ENCODE measurements at places on chromosomes 7 and 10.

GRCh38 chr7:158931804-158932298 lies 75.5 kb downstream of the DYNC2I1 start:
- DNase-seq: no peak

DNA sequence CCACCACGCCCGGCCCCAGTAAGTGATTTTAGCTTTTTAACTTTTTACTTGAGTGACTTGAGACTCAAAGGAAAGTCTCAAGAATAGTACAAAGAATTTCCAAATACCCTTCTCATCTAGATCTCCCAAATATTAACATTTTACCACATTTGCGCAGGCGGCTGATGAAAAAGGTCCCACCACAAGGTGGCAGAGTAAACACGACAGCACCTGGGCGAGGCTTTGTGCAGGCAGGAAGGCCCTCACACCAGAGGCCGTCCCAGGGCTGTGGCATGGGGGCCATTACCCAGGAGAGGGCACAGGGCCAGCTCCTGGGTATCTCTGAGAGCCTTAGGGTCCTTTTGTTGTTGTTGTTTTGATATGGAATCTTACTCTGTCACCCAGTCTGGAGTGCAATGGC lies 50.0 kb upstream of the WIPI2 start:
- peak; percentile 15 for DNase-seq

DNA sequence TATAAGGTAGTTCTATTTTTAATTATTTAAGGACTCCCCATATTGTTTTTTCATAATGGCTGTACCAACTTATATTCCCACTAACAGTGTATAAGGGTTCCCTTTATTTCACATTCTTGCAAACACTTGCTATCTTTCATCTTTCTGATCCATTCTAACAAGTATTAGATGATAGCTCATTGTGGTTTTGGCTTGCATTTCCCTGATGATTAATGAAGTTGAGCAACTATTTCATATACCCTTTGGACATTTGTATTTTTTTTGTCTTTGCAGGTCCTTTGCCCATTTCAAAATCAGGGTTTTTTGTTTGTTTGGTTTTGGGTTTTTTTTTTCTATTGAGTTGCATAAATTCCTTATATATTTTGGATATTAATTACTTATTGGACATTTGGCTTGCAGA lies 107.2 kb downstream of the EPC1 start:
- peak; percentile 87 for DNase-seq

DNA sequence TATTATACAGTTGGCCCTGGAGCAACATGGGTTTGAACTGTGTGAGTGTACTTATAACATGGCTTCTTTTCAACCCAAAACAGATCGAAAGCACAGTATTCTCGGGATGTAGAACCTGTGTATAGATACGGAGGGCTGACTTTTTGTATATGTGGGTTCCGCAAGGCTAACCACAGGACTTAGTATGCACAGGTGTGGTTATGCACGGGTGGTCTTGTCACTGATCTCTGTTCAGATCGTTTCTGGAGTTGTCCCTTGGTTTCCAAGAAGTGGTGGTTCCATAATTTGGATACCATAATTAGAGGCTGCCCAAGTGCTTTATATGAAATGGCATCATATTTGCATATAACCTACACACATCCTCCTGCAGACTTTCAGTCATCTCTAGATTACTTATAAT lies 10.9 kb upstream of the BHLHA15 start:
- no peak for DNase-seq

GRCh38 chr10:28366994-28367393 lies 64.1 kb upstream of the MPP7 start:
- no peak for DNase-seq

- DNase-seq: no peak
Measured at GRCh38 chr10:24779737-24780136, 56.0 kb upstream of the ARHGAP21 start.

- DNase-seq: no peak
Measured at GRCh38 chr7:50268223-50268622, 36.3 kb upstream of the IKZF1 start.
